ELR (cell line): ENCODE measurements at places on chromosomes 7 and 10.
A peak's percentile ranks its signal among the peaks of the same experiment; 100 is the strongest.

DNA sequence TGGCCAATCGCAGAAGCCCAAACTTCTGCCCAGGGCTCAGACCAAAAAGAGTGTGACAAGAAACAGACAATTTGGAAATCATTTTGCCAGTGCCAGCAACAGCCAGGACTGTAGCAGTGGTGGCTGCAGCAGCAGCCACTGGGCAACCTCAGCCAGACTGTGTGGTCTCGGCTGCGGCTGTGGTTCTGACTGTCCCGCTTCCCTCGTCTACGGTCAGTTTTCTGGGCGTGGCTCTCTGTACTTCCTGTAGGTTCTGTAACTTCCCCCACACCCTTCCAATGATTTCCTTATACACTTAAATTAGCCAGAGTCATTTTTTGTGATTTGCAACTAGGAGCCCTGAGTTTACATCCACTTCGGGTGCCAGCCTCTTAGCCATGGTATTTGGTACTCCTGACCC, 39.9 kb downstream of the CYTH3 start:
- no peak for DNase-seq

DNA sequence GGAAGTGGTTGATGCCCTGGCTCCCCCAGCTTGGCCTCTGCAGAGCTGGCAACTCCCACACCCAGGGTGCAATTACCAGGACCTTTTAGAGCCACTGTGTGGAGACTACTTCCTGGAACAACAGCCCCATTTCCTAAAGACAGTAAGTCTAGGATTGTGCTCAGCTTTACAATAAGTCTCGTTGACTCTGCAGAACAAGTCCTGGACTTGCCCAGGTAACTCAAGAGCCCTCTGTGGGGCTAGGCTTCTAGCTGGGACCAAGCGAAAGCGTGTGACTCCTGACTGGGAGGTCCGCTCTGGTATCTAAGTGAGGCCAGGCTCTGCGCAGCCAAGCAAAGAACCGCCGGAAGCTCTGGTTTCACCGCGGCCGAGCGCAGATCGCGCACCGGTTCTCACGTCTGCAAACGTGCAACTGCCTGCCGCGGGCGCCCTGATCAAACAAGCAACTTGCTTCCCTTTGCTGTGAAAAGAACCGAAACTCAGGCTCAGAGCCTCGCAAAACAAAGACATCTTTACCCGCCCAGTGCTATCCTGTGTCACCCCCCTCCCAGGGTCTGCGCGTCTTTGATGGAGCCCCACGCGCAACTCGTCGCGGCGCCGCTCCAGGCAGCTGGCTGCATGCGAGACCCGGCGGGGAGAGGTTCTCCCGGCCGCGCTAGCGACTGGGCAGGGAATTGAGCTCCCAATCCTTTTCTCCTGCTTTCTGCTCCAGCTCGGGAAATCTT, 4.4 kb upstream of the PDLIM1 start:
- peak; percentile 52 for DNase-seq

DNA sequence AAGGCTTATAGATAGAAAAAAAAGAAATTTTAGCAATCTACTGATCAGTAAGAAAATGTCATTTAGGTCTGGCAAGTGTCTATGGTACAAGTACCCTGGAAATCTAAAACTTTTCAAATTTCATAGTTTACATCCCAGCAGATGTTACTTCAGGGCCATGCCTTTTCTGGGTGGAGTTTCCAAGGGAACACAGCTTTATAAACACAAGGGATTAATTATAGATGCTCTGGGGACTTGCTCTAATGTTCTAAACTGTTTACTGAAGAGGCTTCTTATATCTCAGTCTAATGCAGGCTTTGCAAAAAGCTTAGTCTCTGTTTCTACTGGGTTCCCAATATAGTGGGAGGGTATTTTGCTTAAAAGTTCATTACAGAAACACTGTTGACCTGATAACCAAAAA, 3.1 kb downstream of the CD36 start:
- no peak for DNase-seq

DNA sequence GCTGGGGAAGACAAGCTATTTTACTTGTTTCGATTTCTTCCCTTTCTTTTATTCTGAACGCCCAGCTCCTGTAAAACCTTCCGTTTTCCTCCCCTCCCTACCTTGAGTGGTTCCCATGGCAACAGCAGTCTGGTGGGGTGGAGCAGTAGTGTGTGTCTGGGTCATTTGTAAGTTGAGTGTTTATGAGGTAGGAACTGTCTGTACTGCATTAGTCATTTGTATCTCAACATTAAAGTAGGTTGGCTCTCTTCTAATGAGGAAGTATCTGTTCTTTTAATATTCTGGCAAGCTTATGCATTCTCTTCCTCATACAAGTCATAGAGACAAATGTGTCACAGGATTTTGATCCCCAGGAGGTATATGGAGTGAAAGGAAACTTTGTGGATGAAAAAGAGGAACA, 85.3 kb upstream of the CCDC6 start:
- DNase-seq = peak; percentile 13

GRCh38 chr10:48523212-48523819, 81.6 kb downstream of the ARHGAP22 start:
- peak; percentile 82 for DNase-seq

DNA sequence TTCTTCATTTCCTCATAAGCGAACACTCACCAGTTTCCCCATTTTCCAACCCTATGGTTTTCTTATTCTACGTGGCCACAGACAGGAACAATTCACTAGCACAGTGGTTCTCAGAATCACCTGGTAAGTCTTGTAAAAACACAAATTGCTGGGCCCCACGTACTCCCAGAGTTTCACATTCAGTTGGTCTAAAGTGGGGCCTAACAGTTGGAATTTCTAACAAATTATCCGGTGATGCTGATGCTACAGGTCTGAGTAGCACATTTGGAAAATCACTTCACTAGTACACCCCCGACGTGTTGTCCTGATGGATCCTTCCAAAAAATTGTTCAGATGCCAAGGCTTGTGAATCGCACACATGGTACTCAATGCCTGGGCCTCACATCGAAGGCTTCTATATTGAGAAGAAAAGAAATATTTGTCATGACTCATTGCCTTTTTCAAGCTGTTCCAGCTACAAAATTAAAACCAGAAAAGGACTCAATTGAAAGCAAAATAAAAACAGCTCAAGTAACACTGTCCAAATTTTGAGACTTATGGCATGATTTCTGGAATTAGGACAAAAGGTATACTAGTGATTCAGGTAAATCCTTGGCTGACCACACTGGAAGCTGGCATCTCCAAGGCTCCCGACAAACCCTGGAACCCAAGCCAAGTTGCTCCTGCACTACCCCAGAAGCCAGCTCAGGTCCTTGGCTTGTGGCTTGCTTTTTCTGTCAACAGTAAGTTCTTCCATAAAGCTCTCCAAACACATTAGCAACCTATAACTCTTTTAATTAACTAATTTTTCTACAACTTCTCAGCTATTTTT, 12.9 kb upstream of the VIM start:
- peak; percentile 97 for DNase-seq

- DNase-seq = peak; percentile 19
Observed at GRCh38 chr7:140525743-140526142, 46.4 kb upstream of the MKRN1 start.

GRCh38 chr10:28892818-28893547, 215.7 kb downstream of the BAMBI start:
- DNase-seq = peak; percentile 47

DNA sequence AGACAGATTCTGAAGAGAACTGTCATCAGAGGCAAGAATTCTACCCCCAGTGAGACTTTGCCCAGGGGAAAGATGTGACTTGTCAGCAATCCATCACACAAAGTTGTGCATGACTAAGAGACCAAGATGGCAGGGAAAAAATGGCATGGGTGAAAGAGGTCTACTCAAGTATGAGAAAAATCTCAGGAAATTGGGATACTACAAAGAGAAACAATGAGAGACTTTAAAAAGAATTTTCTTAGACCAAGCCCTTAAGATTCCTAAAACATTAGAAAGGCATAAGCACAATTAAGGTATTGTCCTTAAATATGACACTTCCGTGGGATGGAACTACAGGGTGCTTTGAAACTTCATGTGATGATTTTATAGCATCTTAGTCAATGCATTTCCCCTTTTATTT, 45.6 kb upstream of the PDE1C start:
- DNase-seq = peak; percentile 58

DNA sequence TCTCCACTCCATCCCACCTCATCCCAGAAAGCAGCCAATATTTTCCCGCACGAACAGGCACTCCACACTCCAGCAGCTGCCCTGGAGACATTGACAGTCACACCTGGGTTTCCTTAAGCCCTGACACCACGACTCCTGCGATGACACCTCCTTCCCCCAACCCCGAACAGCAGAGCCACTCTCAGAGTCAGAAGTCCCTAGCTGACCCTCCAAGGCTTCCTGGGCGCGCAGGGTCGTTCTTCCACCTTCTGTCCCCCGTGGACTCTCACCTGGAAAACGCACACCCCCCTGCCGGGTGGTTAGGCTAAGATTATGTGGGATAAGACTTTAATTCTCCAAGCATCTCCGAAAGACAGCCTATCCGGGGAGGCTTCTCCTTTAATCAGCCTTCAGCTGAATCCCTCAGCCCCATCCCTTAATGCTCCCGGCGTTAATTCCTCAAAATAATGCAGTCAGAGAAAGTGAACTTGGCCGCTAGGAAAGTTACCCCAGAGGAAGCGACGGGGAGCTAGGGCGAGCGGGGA, 1.1 kb downstream of the DENND11 start:
- peak; percentile 30 for DNase-seq

DNA sequence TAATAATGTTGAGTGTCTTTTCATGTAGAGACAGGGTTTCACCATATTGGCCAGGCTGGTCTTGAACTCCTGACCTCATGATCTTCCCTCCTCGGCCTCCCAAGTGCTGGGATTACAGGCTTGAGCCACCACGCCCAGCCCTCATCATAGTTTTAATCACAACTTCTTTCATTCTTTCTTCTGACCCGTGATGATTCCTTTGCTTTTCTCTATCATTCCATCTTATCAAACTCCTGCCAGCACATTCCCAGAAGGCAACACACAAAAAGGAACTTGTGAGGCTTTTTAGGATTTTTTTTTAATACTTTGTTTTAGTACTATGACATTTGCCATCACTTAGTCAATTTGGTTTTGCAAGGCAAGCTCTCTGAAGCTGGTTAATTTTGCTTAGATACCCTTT, 77.5 kb upstream of the MEOX2 start:
- DNase-seq = no peak

DNA sequence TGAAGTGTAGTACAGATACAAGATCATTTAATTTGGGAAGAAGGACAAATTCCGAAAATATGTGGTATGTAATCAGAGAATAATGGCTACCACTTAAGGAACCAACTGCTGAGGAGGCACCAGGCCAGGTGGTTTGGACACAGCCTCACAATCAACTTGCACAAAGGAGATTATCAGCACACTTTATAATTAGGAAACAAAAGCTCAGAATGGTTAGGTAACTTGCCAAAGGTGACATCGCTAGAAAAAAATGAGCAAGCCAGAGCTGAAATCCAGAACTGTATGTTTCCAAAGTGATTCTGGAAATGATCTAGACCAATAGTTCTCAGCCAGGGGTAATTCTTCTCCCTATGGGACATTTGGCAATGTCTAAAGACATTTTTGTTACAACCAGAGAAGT, 36.6 kb downstream of the ERCC6 start:
- DNase-seq = no peak

- DNase-seq = peak; percentile 46
Observed at GRCh38 chr7:3154881-3155494, 111.3 kb upstream of the CARD11 start.

DNA sequence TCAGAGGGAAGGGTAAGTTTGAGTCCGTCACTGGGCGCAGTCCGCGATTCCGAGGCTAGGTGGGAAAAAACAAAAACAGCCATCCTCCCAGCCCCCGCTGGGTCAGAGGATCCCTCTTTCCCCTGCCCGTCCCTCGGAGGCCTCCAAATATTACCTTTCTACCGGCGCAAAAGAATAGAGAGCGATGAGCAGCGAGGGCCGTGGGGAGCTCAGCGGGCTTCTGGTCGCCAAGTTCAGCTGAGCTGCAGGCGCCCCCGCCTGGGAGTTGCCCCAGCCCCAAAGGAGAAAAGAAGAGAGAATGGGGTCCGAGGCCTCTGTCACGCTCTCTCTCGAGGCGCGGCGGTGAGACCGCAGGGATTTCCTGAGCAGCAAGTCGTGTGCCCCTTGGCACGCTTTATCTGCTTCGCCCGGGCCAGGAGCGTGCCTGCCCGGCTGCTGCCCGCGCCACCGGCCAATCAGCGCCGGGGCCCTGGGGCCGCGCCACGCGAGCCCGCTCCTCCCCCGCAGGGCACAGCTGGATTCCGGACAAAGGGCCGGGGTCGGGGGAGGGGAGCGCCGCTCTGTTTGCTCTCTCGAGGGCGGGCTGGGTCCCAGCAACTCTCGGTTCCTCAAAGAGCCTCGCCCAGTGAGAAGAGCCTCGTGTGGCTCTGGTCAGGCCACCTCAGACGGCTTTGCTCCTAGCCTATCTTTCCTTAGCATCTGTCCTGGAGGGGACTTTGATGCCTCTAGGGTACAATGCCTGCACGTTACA, at the start of gene NEUROG3:
Gene NEUROG3, minus strand, starts transcription at position 367 of the 751 bp plus-strand sequence. CDS start 379 bp downstream, outside the sequence.
- DNase-seq = no peak

DNA sequence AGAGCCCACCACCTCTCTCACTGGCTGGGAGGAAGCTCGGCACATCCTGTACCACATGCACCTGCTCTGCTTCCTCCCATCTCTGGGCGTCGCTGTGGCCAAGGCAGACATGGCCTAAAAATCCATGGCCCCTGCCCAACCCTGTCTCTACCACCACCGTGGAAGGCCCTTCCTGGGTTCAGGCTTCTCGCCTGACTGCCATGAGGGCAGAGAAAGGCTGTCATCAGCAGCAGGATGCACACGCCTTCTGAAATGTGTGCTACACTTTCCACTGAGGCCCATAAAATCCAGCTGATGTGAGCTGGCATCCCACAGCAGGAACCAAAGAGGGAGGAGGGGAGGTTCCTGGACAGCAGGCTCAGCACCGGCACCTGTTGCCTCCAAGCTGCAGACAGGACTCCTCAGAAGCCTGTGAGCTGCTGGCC, 93.4 kb downstream of the PTPRN2 start:
- DNase-seq = no peak
